Right forelimb (tissue), 1 donor: ENCODE measurements at places on chromosomes 6 and 20.

DNA sequence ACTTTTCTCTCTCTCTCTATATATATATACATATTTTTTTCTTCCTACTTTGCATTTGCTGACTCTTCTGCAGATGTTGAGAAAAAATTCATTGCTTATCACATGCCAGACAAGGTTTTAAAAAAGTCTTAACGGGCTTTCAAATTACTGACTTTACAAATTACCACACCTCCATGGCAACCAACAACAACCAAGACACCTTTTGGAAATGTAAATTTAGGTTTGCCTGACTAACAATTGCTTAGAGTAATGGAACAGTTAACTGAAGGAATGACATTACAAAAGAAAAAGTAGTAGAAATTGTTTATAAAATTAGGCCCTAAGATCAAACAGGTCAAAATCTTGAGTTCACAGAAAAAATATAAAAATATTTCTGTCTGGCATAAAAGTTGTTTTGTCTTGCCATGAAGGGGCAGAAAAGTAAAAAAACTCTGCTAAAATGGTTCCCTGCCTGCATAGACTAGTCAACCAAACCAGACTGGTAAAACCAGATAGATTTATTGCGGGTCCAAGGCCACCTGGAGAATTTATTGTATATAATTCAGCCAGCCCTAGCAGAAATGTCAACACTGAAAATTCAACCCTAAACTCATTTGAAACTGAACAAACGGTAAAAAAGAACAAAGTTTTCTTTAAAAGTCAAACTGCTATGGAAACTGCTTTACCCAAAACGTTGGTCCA lies 92.8 kb upstream of the FRMD1 start:
- DNase-seq: no peak

GRCh38 chr6:120173250-120173649 lies 823.7 kb upstream of the MAN1A1 start:
- DNase-seq: no peak

DNA sequence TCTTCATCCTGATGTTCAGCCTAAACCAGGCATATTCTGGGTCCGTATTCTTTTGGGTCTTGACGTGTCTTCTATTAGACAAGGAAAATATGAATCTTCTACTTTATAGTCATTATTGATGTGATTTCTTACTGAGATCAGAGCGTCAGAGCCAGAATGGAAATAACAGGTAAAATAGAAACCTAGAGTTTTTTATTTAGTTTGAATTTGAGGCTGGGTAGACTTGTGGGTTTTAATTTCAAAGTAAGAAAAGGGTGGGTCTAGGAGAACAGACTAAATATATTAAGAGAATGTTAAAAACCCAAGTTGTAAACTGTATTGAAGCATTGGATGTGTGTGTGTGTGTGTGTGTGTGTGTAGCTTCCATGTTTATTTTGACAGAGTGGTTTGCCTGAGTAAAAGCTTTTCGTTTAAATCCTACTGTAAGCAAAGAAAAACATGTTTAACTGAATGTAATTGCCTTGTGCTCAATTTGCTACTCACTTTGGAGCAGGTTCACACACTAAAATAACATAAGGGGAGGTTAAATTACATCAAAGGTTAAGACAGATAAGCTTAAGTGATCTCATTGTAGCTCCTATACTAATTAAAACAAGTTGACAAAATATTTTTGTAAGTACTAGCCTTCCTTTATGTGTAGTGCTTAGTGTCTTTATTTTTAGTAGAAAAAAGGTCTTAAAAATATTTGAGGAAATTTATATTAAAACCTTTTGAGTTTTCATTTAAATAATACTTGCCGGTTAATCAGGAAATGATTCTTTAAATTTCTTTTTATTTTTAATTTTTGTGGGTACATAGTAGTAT lies 17.4 kb downstream of the HECA start:
- no peak for DNase-seq

GRCh38 chr20:57332105-57333089 lies 2.8 kb downstream of the SPO11 start:
- no peak for DNase-seq

GRCh38 chr20:62015540-62016288 lies 50.0 kb downstream of the TAF4 start:
- DNase-seq: no peak

DNA sequence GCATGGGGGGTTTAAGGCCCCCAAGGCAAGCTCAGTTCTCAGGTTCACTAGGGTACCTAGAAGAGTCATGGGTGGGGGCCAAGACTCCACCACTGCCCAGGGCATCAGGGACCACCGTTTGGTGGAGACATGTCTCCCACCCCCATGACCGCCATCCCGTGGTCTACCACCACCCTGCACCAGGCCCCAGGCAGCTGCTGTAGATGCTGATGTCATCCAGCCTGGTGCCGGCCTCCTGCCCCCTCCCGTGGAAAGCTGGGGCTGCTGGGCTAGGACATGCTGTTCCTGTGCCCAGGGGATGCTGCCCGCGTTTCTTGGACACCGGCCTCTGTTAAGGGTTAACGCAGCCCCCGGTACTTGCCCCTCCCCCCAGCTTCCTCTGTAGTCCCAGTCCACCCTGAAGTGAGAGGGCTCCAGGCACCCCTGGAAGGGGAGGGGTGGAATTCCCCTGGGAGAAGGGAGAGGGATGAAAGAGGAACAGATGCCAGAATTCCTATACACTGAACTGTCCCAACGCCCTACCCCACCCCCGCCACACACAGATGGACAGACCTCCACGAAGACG lies 587 bp downstream of the IP6K3 start:
- peak; percentile 68 for DNase-seq

DNA sequence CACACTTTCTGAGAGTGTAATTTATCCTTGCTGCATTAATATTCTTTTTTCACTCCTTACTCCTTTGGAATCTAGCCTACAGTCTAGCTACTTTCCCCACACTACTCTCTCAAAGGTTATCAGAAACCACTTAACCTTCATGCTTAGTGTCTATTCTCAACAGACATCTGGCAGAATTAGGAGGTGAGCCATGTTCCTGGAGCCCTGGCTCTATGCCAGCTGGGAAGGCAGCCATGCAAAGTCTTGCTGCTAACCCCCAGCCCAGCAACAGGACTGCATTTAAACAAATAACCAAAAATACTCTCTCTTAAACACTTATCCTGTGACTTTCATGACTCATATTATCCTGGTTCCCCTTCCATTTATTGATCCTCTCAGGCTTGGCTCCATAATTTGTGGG lies 260.2 kb downstream of the BCKDHB start:
- no peak for DNase-seq

DNA sequence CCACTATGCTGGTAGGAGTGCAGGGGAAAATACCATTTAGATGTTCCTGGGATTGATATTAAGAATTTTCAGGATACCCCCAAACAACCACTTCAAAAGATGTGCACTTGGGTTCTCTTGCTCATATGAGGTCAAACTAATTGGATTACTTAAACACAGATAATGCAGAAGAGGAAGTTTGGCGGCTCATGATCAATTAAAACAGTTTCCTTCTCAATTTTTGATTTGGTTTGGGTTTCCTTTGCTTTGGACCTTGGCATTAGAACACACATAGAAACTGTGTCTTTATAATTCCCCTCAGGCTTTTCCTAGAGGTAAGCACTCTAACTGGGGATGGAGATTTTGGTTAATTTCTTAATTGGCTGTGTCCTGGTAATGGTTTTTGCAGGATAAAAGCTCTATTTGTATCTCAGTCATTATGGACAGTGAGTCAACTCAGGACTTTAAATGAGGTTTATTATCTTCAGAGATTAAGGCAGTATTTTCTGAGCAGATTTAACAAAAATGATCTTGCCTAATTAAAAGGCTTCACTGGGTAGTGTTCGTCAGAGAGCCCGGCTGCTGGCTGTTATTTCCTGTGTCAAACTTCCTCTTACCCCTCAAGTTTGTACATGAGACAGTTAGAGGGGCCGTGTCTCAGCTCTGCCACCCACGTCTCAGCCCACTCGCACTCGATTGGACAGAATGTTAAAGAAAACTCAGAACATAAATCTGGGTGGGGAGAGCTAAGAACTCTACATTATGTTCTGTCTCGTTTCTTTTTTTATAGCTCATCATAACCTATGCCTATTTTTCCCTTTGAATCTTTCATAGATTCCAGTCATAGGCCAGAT lies 50.3 kb upstream of the PREP start:
- DNase-seq: no peak

DNA sequence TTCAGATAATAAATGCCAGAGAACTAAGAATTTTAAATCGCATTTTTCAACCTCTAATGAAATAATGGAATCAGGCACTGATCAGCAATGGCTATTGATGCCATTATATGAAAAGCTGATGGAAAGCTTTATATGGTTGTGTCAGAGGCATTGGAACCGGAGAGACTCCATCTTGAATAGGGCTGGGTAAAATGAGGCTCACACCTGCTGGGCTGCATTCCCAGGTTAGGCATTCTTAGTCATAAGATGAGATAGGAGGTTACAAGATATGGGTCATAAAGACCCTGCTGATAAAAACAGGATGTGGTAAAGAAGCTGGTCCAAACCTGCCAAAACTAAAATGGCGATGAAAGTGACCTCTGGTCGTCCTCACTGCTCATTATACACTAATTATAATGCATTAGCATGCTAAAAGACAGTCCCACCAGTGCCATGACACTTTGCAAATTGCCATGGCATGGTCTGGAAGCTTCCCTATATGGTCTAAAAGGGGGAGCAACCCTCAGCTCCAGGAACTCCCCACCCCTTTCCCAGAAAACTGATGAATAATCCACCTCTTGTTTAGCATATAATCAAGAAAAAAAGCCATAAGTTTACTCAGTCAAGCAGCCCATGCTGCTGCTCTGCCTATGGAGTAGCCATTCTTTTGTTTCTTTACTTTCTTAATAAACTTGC lies 40.2 kb upstream of the CD83 start:
- no peak for DNase-seq
